ENCODE measurements at places on chromosomes 12 and 14.
A peak's percentile ranks its signal among the peaks of the same experiment; 100 is the strongest.

- DNase-seq, result peak; percentile 87
Observed at GRCh38 chr12:124713436-124714082, 146.1 kb upstream of the NCOR2 start.

- peak; percentile 68 for DNase-seq
Observed at GRCh38 chr12:109595321-109595902, 21.8 kb downstream of the MVK start.

- no peak for DNase-seq
Observed at GRCh38 chr12:5269846-5270245, 162.1 kb upstream of the NTF3 start.

GRCh38 chr14:32531942-32532515, 202.9 kb downstream of the AKAP6 start:
- DNase-seq, result no peak

- DNase-seq, result no peak
Observed at GRCh38 chr14:75013290-75013689, 10.6 kb downstream of the EIF2B2 start.

GRCh38 chr14:28756884-28757570, 9.6 kb upstream of the FOXG1 start:
- DNase-seq, result peak; percentile 30

GRCh38 chr14:21496453-21496852, 14.7 kb downstream of the METTL3 start:
- DNase-seq, result no peak

- peak; percentile 25 for DNase-seq
Observed at GRCh38 chr12:104823985-104824461, 134.1 kb downstream of the SLC41A2 start.

GRCh38 chr12:21940549-21941505, at the start of gene ABCC9:
TSS of gene ABCC9 (minus strand) at chr12:21941426. CDS start at chr12:21936674, 4,752 bp downstream.
- DNase-seq, result no peak

- DNase-seq, result no peak
Observed at GRCh38 chr12:102638777-102639176, 158.4 kb upstream of the IGF1 start.

GRCh38 chr14:81565441-81566290, 32.0 kb upstream of the SEL1L start:
- peak; percentile 41 for DNase-seq

DNA sequence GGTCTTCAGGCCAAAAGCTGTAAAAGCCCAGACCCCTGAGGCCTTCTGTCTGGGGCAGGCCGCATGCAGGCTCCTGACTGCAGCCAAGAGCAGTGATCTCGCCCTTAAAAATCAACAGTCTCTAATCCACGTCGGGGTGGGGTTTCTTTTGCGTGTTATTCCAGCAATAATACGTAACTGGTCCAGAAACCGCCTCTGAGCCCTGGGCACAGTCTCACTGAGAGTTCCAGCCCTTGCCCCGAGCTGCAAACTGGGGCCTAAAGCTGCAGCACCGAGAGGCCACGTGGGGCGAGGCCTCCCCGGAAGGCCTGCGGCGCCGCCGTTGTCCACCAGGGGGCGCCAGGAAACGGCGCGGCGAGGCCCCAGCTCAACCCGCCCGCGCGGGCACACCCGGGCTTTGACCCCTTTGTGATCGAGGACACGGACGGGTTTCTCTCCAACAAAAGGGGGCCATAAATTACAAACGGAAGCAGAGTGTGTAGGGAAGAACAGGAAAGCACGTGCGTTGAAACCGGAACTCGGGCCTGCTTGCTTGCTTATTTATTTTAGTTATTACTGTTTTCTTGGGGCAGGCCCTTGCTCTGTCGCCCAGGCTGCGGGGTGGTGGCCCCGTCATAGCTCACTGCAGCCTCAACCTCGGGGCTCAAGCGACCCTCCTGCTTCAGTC, 87.2 kb downstream of the NINJ2 start:
- peak; percentile 89 for DNase-seq

- DNase-seq, result peak; percentile 41
Observed at GRCh38 chr12:91577586-91578539, 395.2 kb upstream of the DCN start.

DNA sequence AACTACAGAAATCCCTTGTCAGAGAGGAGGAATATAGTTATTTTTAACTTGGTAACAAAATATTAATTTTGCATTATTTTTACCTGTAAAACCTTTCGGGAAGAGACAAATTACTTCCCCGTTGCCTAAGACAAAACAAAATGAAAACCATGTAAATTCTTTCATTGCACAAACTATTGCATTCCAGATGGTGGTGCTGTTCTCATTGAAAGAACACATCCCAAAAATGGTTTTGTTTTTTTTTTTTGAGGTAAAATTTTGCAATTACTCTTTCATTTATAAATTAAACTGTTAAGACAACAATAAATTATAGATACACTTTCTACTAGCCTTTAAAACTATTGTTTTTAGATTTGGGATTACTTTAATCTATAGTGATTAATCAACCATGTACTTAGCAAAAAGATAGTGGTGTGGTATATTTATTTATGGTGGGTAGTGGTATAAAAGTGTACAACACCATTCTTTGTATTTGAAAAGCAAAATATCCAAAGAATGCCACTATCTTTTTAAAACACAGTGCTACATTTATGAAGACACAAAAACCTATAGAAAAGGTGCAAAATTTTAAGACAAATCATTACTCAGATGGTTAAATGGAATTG, 115.5 kb downstream of the SLC38A1 start:
- peak; percentile 50 for DNase-seq

DNA sequence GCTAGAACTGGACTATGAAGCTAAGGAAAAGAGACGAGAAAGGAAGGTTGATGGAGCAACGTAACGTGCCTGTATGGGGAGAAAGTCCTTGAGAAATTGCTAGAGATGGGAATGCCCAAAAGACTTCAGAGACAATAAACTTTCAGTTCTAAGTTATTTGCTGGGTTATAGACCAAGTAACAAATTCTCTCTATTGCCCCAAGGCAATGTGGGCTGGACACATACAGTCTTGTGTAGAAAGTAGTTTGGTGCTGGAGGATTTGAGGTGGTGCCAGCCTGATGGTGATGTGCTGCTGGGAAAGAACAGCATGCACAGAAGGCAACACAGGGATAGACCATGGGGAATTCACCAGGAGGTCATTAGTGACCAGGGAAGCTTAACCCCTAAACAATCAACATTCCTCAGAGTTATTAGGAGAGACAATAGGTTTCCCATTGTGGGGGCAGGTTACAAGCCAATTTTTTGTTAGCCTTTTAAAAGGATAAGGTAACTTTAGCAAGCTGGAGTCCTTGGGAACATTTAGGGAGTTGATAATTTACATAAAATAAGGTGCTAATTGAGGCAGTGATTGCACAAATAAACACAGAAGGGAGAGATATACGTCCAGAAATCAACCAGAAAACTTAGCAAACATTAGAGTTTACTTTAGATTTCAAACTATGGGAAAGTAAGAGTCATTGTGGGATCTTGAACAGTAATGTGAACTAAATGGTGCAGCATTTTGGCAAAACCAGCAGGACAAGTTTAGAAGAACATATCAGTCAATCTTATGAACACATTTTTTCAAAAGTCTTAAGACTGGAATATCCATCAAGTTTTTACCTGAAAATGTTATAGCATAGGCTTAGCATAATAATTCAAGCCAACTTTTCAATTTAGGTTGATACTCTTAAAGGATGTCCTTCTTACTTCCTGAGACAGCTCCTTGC, 61.4 kb downstream of the LMNTD1 start:
- DNase-seq, result no peak

GRCh38 chr14:51540364-51540763, 111.3 kb upstream of the FRMD6 start:
- DNase-seq, result no peak

DNA sequence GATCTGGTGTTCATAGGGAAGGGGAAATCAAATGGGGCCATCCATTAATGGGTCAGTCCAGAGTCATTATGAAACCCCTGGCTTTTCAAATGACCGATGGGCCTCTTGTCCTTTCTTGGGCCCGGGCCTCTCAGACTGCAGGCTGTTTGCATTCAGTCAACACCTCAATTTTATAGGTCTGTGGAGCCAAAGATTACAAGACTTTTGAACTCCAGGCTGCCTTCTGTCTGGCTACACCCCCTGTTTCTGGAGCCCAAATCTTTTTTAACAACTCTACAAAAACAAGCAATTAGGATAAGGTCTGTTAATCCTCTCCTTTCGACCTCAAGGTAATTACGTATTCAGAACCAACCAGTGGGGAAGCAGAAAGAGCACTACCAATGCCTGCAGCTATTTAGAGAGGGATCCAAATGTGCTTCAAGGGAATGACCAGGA, 35.6 kb downstream of the DUSP6 start:
- DNase-seq, result no peak

DNA sequence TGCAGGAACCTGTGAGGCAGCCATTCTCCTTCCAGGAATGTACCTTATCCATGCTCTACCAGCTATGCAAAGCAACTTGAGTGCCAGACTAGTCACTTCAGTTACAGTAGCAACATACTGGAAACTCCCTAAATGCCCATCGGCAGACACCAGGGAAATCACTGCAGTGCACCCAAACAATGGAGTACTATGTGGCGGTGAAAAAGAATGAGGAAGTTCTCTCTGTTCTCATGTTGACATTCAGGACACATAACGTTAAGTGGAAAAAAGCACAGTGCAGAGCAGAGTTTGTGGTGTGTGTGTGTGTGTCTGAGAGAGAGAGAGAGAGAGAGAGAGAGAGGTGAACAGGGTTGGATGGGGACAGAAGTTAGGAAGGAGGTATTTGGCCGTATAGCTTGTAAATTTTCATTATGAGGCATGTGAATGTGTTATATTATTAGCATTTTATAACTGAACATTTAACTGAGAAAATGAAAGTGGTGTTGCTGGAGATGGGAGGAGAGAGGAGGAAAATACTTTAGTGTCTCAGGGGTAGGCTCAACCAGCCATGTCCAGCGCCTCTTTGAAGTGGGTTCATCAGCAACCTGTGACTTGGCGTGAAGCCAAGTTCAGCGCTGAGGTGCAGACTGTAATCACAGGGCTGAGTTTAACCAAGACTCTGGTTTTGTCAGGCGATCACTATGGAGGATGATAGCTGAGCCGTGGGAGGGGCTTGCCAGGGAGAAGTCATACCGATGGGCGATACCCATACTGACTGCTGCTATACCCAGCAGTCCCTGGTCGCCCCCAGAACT, 17.3 kb downstream of the TNFAIP2 start:
- DNase-seq, result no peak

GRCh38 chr14:33081259-33081658, 142.6 kb downstream of the NPAS3 start:
- DNase-seq, result no peak

DNA sequence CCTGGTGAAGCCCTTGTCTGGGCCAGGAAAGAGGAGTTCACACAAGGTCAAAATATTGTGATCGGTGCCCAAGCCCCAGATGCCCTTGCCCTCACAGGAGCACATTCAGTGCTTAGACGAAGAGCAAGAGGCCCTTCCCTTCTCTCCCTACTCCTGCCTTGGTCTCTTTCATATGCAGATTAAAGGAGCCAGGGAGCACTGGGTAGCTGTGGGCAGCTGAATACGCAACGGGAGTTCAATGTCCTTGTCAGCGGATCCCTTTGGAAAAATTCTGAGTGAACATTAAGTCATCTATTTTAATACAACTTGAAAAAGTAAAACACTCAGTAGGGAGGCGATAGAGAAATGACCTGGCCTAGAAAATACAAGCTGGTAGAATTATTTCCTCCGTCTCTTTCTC, 1489.4 kb downstream of the AACS start:
- no peak for DNase-seq

- DNase-seq, result no peak
Observed at GRCh38 chr12:73083736-73084135, 811.6 kb downstream of the TRHDE start.

DNA sequence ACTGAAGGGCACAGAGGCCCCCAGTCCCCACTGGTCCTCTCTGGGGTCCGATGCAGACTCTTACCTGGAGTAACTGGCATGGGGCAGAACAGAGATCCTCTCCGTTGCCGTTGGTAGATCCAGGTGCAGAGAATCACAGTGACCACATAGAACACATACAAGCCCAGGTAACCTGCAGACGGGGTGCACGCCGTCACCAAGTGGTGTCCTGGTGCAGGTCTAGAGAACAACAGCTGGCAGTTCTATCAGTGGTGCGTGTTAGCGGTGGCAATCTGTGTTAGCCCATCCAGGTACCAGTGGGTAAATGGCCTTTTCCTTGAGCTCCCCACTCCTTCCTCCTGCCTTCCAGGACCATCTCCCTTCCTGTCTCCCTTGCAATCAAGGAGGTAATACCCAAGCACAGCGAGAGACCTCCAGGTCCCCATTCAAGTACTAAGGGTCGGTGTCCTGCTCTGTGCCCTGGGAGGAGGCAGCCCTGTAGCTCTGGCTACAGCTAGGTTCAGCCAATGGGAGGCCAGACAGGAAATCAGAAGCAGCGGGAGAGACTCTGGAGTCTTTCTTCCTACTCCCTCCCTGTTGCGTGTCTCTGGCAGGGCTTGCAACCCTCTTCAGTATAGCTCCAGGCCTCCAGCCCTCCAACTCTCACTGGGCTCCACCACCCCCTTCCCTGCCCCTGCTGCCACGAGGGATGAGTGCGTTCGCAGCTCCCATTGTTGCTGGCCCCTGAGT, 15.8 kb downstream of the SLC8B1 start:
- no peak for DNase-seq

GRCh38 chr12:46916796-46917419, 91.1 kb upstream of the SLC38A4 start:
- no peak for DNase-seq
